ENCODE measurements at places on chromosomes 11 and 22.

DNA sequence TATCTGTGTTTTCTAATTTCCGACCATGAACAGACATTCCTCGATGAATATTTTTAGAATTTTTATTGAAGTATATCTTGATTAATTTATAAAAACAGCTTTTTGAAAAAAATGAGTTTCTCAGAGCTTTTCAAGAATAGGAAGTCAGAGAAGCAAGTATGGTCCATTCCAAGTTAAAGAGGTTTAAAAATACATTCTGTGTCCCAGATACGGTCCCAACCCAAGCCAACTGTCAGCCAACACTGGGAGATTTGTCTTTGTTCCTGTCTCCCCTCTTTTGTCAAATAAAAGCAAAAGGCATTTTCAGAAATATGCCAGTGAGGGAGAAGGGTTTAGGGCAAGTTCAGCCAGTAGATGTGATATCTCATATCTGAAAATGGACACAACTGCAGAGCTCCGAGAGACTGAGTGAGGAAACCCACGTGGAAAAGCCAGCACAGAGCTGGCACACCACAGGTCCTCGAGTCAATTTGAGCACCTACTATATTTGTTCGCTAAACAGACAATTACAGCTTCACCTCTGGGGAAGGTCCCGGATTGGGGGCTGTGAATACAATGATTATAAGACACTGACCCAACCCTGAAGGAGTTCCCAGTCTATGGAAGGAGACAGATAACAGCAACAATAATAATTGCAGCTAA, 59.8 kb downstream of the C11orf91 start:
- no peak for DNase-seq

DNA sequence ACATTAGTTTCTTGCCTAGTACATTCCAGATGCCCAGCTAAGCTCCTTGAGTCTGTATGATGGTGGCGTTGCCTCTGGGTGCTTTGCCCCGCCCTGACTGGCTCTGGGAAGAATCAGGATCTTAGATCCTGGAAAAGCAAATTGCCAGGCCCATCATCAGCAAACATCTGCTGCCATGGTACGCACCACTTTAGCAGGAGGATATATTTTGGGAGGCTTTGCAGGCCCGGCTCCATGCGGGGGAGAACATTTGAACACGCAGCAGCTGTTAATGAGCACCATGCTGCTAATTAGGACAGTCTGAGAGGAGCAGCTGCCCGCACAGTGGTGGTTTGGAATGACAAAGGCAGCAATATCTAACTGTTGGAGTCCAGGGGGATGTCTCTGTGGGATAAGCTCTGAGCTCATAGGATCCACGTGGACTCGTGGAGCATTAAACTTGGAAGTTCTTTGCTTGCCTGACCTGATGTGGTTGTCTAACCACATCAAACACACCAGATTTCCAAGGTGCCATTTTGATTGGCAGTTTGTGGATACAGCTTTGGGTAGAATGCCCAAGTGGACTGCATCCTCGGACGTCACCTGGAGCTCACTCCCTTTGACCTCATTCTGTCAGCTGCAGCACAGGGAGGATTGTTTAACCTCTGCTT, 217.0 kb upstream of the ZBED5 start:
- DNase-seq = no peak

DNA sequence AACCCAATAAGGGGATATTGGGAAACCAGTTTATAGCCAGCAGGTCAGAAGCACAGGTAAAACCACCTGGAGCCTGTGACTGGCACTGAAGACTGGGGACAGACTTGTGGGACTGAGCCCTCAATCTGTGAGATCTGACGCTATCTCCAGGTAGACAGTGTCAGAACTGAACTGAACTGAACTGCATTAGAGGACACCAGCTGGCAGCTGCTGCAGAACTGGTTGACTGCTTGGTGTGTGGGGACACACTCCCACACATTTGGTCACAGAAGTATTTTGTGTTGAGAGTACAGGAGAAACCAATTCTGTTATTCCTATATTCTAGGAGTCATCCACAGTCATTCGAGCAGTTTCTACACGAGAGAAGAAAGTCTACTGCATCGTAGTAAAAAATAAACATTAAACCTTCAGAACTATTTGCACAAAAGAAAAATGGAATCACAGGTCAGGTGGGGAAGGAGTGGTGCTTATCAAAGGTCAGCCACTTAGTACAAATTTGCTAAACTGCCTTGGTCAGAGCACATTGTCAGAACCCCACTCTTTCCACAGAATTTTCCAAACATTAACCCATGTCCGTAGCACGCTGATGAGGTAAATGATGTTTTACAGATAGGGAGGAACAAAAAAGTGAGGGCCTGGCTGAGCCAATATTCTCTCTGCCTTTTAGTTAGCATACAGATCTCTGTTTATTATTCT, 77.2 kb downstream of the SIK3 start:
- no peak for DNase-seq

DNA sequence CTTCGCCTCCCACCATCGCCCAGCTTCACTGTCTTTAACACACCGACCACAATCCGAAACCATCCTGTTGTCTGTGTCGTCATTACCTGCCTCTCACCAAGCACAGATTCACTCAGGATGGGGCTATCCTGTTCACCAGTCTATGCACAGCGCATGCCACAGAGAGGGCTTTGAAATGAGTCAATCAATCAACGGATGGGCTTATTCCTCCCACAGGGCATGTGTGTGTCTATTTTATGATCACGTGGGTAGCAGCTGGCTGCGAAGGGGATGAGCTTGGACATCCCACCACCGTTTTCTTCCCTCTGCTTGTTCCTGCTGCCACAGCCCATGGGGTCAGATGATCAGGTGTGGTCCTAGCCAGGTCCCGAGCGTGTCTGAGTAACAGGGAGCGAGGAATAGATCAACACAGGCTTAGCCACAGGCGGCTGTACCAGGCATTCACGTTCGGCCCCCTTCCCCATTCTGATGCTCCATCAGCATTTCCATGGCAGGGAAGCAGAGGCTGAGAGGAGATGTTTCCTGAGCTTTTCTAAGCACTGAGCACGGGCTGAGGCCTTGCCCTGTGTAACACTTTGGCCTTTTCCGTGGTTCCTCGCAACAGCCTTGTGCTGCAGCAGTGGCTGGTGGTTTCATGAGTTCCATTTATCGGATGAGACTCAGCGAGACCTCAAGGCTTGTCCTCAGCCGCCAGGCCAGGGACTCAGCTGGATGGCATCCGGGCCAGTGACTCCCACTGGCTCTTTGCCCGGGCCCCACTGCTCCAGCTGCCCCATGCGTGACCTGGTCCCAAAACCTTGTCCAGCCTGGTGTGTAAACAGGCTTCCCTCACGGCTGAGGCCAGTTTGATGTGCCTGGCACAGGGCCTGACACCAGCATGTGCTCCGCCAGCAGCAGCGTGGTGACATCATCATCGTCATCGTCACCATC, 48.1 kb upstream of the FGF3 start:
- DNase-seq = no peak

DNA sequence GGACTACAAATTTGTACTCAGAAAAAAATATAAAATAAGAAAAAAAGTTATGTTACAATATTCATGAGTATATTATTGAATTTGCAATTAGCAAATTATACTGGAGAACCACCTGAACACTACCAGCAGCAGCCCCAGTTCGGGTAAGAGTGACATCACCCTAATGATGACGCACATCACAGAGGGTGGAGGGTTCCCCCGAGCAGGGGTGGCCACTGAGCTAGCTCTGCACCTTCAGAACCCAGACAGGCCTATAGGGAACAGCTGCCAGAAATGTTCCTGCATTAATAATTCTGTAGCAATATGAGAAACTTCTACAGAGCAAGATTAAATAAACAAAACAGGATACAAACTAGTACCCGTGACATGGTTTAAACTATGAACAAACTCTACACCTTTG, 17.5 kb upstream of the ARAP1 start:
- no peak for DNase-seq

DNA sequence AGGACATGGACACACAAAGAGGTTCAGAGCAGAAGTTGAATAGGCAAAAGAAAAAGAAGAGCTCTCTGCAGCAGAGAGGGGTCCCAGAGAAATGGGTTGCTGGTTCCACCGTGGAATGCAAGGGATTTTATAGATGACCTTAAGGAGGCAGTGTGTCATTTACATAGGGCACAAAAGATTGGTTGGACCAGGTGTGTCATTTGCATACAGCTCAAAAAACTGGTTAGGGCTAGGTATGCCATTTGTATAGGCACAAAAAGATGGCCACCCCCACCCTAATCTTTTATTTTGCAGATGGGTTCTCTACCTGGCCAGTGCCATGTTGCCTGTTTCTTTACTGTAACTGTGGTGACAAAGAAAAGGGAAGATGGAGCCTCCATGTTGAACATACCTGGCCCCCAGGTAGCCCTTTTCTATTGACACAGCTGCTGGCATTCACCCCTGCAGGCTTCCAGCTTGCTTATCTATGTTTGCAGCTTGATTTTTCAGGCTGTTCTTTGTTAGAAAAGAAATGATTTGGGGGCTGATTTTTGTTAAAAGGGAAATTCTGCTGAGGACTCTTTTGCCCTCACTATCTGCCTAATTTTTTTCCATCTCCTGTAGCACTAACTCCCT, 3.1 kb upstream of the CAVIN3 start:
- no peak for DNase-seq

GRCh38 chr11:110329445-110329844, 33.0 kb upstream of the RDX start:
- DNase-seq = no peak

- DNase-seq = no peak
Observed at GRCh38 chr11:72613977-72614376, 60.2 kb downstream of the PDE2A start.

- DNase-seq = no peak
Observed at GRCh38 chr11:57792060-57792541, 30.5 kb downstream of the CTNND1 start.

DNA sequence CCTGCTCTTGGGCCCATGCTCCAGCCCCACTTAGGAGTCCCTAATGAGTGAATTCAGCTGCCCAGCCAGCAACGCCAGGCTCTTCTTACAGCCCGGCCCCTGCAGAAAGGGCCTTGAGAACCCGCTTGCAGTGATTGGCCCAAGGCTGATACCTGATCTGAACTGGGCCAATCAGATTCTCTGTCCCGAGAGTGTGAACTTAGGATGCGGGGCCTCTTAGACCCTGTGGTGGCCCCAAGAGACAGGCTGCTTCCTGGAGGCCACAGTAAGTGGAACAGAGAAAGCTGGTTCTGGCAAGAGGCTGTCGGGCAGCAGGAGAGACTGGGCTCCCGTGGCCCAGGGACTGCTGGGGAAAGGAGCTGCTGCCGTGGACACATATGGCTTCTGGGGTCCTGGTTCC, 11.5 kb downstream of the VSTM5 start:
- DNase-seq = no peak

GRCh38 chr22:50656122-50657070, 16.2 kb upstream of the SHANK3 start:
- no peak for DNase-seq

GRCh38 chr22:48263431-48263765, 1500.9 kb downstream of the TBC1D22A start:
- DNase-seq = no peak

GRCh38 chr11:134607963-134608750, 196.1 kb upstream of the B3GAT1 start:
- DNase-seq = no peak

DNA sequence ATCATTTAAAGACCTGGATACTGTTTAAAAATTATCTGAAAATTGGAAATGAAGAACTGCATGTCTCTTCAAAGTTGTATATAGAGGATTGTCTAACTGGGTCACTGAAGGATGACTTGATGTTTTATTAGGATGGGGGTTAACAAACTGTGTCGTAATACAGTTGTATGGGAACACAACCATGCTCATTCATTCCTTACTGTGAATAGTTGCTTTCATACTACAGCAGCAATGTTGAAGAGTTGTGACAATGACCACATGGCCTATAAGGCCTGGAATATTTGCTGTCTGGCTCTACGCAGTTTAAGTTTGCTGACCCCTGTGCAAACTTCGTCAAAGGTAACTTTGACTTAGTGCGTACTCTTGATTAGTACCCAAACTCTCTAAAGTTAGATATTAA, 38.4 kb downstream of the FDX1 start:
- no peak for DNase-seq

GRCh38 chr22:46084376-46084775, 66.0 kb upstream of the PPARA start:
- no peak for DNase-seq

DNA sequence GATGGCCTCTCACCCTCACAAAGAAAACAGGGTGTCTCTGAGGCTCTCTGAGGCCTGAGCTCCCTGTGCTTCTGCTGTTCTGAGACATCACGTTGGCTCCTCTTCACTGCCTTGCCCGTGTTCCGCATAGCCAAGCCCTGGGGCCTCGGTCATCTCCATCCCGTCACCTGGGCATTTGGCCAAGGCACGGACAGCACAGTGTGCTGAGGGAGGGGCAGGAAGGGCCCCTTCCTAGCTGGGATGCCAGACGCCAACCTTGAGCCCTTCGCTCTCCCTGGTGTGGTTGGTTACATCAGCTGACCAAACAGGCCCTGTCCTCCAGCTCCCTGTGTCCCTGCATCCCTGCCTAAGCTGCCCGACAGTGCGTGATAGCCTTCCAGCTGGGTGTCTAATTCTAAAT, 25.9 kb downstream of the MOV10L1 start:
- DNase-seq = no peak

DNA sequence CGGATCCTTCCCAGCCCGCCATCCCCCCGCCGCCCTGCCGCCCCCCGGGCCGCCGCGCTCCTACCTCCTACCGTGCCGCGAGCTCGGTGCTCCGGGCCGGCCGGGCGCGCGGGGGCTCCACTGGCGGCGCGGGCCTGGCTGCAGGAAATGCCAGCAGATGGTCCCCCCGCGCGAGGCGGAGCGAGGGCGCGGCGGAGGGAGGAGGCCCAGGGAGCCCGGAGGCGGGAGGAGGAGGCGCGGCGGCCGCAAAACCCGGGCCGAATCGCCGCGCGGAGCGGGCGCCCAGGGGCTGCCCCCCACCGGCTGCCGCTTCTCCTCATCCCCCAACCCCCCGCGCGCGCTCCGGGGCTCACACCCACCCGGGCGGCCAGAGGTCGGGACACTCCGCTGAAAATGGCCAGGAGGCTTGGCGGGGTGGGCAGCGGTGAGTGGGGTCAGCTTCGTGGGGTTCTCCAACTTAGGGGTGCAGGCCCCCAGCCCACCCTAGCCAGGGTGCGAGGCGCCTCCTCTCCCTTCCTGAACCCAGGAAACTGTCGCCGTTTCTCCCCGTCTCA, at the start of gene OSBPL5:
OSBPL5 (minus strand) TSS at position 159 of the 554 bp plus-strand sequence. CDS start 36,162 bp downstream, outside the sequence.
- no peak for DNase-seq

GRCh38 chr22:23035557-23036277, 34.6 kb upstream of the GNAZ start:
- DNase-seq = no peak

DNA sequence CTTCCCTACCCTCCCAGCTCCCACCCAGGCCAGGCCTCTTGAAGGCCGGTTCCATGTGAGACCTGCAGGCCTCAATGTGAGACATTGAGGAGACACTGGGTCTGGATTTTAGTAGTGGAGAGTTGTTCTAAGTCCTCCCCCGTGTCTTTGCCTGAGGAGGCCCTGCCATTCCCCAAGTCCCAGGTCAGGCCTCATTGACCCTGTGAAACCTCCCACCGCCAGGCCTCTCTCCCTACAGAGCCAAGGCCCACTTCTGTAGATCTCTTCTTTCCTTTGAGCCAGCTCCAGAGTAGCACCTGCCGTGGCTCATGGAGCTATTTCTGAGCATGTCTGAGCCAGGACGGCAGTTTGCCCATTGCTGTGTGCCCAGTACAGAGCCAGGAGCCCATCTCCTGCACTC, 1419.6 kb downstream of the TBC1D22A start:
- no peak for DNase-seq

- DNase-seq = no peak
Observed at GRCh38 chr11:26199331-26200095, 132.4 kb upstream of the ANO3 start.

GRCh38 chr11:69639831-69640230, 1.1 kb upstream of the CCND1 start:
- no peak for DNase-seq

GRCh38 chr22:32617271-32617670, 142.7 kb downstream of the FBXO7 start:
- DNase-seq = no peak

GRCh38 chr11:132101881-132102280, 731.5 kb downstream of the NTM start:
- DNase-seq = no peak

Data from right renal pelvis (tissue), 4 donors.